ENCODE measurements at places on chromosomes 2 and 18.

DNA sequence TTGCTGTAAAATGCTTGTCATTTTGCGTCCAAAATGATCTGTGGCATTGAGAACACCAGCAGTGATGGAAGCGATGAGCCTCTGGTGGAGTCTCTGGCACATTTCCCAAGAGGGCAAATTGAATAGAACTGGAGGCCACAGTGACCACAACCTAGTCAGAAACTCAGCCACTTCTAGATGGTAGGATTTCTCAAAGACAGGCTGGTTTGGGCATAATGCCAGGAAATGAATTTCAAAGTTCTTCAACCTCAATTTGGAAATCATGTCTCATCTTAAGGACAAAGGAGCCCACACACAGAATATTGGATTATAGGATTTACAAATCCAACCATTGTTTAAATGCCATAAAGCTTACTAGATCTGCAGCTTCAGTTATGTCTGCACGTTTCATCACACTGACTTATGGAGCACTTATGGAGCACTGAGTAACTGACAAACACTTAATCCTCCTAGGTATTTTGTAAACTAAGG lies 132.1 kb downstream of the COL6A3 start:
- DNase-seq, result no peak

DNA sequence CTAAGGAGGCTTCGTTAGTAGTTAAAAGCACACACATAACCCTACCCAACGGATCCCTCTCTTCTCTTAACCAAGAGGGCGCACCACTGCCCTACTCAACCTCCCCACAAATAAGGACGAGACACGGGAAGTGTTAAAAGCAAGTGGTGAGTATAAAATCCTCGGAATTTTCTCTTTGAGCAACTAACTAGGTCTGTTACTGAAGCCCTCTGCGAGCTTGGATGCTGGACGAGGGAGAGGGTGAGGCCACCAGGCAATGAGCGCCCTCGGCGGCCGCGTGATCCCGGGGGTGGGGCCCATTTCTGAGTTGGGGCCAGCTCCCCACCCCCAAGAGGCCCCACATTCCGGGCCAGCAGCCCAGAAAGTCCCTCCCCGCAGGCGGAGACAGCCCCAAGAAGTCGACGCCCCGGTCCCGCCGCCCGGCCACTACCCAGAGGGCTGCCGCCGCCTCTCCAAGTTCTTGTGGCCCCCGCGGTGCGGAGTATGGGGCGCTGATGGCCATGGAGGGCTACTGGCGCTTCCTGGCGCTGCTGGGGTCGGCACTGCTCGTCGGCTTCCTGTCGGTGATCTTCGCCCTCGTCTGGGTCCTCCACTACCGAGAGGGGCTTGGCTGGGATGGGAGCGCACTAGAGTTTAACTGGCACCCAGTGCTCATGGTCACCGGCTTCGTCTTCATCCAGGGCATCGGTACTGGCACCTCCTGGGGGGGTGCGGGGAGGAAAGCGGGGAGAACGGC lies at the start of gene CYBRD1:
CYBRD1 (plus strand) TSS at position 423 of the 736 bp plus-strand sequence; CDS start at position 495, 72 bp downstream.
- DNase-seq, result no peak

- DNase-seq, result no peak
These were observed 68.7 kb upstream of the MGAT4A start for GRCh38 chr2:98799375-98800329.

GRCh38 chr2:109342930-109343329 lies 213.9 kb downstream of the SH3RF3 start:
- no peak for DNase-seq

- no peak for DNase-seq
These were observed 75.9 kb downstream of the MRPS9 start for GRCh38 chr2:105113616-105114291.

DNA sequence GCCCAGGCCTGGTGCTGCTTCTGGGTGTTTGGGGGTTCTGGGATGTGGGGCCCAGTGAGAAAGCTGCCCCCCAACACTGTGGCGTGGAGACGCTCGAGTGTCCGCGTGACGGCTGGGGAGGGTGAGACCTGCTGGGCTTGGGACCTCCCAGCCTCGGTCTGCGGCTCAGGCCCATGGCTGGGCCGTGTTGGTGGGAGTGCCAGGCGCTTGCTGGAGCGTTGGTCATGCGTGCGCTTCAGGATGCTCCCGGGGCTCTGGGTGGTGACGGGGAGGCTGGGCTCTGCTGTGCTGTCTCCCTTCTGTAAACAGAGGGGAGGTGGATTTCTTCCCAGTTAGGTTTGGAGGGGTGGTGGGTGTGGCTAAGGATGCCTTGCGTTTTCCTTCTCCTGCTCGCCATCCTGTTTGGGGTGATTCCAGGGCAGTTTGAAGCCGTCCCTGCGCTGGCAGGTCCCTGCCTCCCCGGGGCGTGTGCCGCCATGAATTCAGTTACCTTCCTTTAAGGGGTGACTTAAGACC lies 606 bp downstream of the GAL3ST2 start:
- DNase-seq, result no peak

DNA sequence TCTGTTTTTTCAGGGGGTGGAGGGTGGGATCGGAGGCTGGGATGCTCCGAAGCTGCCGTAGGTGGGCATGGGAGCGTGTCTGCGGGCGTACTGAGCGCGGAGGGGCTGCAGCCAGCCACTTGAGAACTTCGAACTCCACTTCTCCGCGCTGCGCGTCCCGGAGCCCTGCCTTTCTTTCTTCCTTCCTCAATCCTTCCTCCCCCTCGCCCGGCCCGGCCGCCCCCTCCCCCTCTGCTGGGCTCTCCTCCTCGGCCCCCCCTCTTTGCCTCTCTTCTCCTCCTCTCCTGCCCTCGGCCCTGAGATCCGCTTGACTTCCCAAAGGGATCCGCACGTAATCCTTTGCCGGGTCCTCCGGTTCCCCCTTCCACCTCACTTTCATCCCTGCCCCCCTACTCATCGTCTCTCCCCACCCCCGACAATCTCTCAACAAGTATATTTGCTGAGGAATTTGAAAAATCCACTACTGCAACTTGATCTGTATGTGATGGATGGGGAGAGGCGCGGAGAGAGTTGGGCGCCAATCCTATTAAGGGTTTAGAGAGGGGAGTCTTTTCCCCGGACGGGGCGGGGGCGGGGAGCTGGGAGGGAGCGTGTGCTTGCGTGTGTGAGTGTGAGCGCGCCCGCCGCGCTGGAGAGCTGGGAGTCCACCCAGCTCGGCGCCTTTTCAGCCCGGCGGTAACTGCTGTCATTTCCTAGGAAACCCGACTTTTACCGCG lies 1.1 kb downstream of the GLI2 start:
- DNase-seq, result no peak

DNA sequence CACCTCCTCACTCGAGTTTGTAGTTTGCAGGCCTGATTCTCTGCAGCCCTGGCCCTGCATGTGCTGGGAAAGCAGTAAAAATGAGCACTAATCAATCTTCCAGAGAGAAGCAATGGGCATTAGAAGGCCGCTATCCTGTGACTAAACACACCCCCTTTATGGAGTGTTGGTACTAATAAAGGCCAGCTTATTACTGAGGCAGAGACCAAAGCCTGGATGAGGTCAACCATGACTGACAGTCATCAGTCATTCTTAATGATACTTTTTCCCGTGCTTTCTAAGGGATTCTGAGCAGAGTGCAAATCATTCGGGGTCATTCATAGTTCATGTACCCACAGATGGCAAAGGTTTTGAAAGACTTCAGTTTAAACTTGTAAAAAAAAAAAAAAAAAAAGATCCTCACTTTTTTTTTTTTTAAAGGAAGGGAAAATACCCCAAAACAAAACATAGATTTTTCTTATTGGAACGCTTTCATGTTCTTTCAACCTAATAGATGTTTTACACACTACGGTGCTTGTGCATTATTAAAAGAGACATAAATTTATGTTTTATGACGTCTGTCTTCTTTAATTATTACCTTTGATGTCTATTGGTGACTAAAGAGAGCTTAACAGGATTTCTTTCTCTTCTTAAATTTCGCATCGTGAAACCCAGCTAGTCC lies 13.2 kb downstream of the TSHZ1 start:
- DNase-seq, result no peak

GRCh38 chr2:204239411-204240165 lies 303.0 kb downstream of the ICOS start:
- DNase-seq, result no peak

GRCh38 chr18:2400701-2401196 lies 170.6 kb downstream of the METTL4 start:
- no peak for DNase-seq

- no peak for DNase-seq
These were observed 320.7 kb upstream of the HNRNPA3 start for GRCh38 chr2:176891857-176892256.

DNA sequence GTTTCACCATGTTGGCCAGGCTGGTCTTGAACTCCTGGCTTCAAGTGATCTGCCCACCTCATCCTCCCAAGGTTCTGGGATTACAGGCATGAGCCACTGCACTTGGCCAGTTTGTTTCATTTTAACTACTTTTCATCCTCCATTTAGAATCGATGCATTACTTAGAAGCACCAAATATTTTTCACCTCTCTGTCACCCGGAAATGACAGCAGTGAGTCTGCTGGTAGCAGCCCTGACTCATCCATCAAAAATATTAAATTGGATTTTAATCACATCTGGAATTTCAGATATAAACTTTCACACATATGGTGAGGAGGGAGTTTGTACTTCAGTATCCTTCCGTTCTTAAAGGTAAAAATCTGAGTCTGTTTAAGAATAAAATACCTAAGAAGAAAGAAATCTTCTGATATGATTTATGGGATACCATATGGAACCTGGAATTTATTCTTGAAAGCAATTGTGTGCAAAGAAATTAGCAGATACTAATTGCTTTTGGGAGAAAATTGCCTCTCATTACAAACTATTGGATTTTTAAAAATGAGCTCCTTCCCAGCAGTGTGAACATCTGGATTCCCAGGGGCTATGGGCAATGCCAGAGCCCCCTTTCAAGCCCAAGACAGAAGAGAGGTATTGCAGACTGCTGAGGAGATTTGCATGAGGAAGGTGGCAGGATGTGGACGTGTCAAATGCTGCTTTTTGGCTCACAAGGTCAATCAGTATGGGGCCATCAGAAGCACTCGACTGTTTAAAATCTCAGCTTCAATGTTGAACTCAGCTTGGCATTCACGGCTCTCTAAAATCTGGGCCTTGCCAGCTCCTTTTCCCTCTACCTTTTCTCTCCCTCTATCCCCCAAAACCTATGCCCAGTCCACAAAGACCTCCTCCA lies 279.5 kb upstream of the SIX2 start:
- no peak for DNase-seq

DNA sequence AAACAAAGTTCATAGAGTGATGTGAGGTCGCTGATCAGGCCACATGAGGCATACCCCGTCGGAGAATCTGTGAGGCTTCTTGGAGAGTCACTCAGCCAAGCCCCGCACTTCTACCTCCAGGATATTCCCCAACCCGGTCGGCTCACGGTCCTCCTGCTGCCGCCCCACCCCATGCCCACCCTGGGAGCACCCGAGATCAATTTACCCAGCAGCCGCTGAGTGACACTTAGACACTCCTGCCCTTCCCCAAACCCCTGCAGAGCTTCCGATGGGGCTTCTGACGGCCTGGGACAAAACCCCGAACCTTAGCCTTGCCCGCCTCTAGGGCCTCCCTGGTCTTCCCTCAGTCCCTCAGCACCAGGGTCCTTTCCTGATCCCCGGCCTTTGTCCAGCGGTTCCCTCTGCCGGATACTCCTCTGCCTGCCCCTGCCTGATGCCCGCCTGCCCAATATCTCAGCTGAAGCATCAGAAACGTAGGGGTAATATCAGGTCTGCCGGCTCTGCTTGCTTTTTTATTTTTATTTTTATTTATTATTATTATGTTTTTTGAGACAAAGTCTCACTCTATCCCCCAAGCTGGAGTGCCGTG lies 18.9 kb upstream of the OTOS start:
- DNase-seq, result no peak

DNA sequence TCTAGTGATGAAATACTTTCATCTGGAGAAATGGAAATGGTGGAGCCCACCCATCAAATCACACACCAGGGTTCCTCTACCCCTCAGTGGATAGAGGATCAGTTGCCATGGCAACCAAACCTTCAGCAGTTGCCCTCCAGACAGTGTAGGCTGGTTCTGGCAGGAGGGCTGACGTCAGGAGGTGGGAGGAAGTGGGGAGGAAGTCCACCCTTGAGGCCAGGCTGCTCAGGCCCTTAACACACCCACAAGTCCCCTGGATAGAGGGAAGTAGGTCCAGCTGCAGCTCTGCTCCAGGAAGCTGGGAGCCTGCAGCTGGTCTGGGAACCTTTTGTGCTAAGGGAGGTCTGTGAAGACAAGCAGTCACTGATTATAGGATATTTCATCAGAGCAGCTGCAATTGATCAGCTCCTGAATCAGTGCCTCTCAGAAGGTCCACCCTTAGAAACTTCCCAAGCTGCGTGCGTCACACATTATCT lies 186.6 kb downstream of the MTX2 start:
- DNase-seq, result no peak

GRCh38 chr2:153145470-153145978 lies 333.0 kb downstream of the RPRM start:
- DNase-seq, result no peak

GRCh38 chr2:208370881-208371633 lies 35.5 kb upstream of the PTH2R start:
- DNase-seq, result no peak

DNA sequence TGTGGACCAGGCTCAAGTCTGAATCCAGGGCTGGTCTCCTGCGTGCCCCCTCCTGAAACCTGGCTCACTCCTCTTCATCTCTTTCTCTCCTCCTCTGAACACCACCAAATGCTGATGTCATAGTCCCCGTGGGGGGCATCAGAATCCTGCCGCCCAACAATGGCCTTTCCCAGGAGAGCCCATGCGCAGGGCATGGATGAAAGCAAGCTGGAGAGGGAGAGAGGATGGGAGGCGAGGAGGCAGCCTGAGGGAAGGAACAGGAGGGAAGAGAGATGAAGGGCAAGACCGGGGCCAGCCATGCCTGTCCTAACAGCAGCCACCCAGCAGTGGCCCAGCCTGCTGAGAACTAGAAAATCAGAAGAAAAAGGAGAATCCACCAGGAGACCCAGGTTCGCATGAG lies 22.3 kb upstream of the LPIN1 start:
- no peak for DNase-seq
